ENCODE measurements at places on chromosomes 1 and 21.

GRCh38 chr1:42964044-42964812 lies 5.6 kb upstream of the SLC2A1 start:
- DNase-seq = no peak

DNA sequence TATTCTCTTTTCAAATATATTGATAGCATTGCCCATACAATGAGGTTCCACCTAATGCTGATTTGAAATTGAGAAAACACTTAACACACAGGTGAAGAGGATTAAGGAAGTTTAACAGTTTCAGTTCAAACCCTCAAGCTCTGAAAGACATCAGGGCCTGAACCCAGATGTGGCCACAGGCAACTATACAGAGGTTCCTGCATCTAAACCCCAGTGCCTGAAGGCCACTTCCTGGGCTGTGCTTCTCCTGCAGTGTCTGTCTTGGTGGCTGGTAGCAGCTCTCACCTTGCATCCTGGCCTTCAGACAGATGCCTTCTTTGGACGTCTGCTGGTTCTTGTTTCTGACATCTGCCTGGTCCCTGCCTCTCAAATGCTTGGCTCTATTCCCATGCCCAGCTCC lies 25.1 kb upstream of the NGF start:
- no peak for DNase-seq

DNA sequence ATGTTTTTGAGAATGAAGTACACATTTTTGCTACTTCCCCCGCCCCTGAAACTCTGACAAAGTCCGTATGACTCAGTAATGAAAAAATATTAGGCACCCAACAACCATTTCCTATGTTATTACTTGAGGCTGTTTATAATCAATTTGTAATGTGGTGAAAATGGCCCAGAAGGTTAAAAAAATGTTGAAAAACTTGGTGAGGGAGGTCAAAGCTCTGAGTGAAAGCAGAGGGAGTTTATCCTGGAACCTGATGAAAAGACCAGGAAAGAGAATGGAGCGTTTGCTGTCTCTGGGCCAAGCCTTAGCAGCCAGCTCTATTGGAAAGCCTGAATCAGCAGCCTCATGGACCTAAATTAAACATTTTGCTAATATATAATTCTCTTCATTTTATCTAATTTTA lies 367.7 kb upstream of the NEGR1 start:
- no peak for DNase-seq

- no peak for DNase-seq
These were observed 4.2 kb downstream of the OR2T1 start for GRCh38 chr1:248406721-248407692.

DNA sequence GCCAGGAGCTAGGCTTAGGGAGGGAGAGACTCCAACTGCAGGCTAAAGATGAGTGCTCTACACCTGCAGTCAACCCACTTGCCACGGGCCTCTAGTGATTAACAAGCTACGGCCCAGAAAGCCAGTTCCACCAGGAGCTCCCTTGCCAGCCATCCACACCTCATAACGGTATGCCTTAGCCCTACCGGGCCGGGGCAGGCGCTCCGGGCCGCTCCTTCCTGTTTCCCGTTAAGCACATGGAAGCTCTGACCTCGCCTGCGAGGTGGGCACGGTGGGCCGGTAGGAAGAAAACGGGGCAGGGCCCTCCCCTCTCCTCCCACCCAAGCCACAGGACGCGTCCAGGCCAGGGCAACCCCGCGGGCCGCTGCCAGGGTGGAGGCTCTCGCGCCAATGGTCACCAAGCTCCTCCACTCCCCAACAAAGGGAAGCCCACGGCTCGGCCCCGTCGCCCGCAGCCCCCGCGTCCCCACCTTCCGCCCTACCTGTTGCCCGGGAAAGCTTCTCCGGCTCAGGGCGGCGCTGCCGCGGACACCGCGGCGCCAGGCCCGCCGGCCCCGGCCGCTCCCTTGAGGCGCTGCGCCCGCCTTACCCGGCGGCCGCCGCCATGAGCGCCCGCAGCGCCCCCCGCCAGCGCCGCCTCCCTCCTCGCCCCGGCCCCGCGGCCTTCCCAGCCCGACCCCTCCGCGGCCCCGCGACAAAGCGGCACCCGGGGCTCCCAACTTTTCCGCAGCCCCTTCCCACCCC lies 627 bp downstream of the CERS2 start:
- no peak for DNase-seq

- DNase-seq = no peak
These were observed 40.9 kb downstream of the BEND5 start for GRCh38 chr1:48735796-48736195.

DNA sequence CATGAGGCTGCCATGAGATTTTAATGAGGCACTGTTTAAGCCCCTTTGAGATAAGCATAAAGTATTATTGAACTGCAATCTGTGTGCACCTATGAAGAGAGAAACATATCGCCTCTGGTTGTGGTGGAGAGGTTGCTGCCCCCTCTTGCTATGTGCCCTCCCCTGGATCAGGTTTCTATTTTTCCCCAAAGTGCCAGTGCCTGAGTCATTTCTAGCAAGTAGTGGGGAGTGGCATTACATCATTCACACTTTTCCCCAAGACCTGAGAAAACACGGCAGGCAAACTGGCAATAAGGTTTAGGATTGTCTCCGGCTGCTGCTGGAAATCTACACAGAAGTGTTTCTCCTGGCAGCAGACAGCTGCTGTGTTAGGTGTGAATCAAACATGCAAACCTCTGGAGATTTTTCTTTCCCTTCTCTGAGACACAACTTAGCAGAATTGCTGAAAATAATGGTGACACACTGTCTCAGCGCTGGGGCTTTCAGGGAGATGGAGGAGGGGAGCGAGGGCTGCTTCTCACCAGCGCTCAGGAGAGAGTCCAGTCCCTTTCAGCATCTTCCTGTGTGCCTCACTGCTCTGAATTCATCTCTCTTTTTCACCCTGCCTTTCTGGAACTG lies 13.7 kb upstream of the RGS16 start:
- no peak for DNase-seq

DNA sequence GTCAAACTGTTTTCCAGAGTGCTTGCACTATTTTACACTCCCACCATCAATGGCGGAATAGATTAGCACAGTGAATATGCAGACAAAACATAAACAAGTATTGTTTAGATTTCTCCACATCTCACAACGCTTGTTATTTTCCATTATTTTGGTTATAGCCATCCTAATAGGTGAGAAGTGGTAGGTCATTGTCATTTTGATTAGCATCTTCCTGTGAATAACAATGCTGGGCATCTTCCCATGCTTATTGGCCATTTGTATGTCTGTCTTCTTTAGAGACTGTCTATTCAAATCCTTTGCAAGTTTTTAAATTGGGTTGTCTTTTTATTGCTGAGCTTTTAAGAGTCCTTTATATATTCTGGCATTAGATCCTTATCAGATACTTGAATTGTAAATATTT lies 54.7 kb downstream of the LRRC71 start:
- DNase-seq = no peak

- DNase-seq = no peak
These were observed 1684.4 kb upstream of the B3GALT2 start for GRCh38 chr1:194870860-194871259.

- no peak for DNase-seq
These were observed 100.0 kb upstream of the SLC44A3 start for GRCh38 chr1:94719926-94720793.

DNA sequence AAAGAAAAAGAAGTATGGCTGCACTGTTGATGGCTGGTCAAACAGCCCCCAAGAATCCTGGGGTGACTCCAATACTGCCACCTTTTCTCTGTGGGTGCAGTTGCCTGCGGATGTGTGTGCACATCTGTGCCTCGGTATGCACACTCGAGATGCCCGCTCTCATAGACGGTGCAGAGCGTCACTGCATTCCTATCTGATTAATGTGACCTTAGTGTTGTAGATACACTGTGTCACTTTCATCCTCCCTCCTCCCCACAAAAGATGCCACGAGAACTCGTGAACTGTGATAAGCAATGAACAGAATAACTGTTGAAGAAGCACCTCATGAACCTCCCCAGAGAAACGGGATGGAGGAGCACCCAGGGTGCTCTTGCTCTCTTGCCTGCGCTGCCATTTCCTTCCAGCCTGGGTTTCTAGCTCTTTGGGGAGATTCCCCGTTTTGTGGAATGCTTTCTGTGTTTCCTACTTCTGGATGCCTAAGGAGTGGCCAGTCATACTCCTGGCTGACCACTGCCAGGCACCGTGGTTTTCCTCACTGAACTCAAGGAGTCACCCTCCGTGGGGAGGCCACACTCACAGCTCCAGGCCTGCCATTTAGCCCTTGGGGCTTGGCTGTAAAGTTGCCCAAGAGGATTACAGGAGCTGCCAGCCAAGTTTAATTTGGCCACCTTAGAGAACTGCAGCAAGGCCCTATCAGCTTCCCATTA lies 32.0 kb downstream of the NTPCR start:
- DNase-seq = no peak

GRCh38 chr1:205190845-205191577 lies 20.5 kb downstream of the DSTYK start:
- DNase-seq = no peak

DNA sequence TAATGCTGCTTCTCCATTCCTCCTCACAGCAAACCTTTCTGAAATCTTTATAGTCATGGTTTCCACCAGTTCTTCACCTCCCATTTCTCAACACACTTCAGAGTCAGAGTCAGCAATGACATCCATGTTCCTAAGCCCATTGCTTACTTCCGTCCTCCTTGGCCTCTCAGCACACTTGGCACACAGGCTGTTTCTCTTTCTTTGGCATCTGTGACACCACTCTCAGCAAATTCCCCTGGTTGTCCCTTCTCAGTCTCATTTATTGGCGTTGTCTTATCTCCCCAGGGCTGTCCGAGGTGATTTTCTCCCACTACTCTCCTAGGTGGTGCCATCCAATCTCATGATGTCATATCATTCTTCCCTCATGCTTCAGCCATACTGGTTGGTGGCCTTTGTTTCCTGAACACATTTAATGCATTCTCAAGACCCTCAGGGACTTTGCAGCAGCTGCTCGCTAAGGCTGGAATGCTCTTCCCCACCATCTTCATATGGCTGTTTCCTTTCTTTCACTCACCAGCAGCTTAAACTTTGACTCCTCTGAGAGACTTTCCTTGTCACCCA lies 3.3 kb upstream of the LGALS8 start:
- DNase-seq = no peak

GRCh38 chr1:31904339-31905092 lies 33.7 kb downstream of the PTP4A2 start:
- no peak for DNase-seq

- DNase-seq = no peak
These were observed 134.6 kb downstream of the HUNK start for GRCh38 chr21:32007456-32007855.

- DNase-seq = no peak
These were observed 6.2 kb downstream of the ERO1B start for GRCh38 chr1:236275586-236275985.

DNA sequence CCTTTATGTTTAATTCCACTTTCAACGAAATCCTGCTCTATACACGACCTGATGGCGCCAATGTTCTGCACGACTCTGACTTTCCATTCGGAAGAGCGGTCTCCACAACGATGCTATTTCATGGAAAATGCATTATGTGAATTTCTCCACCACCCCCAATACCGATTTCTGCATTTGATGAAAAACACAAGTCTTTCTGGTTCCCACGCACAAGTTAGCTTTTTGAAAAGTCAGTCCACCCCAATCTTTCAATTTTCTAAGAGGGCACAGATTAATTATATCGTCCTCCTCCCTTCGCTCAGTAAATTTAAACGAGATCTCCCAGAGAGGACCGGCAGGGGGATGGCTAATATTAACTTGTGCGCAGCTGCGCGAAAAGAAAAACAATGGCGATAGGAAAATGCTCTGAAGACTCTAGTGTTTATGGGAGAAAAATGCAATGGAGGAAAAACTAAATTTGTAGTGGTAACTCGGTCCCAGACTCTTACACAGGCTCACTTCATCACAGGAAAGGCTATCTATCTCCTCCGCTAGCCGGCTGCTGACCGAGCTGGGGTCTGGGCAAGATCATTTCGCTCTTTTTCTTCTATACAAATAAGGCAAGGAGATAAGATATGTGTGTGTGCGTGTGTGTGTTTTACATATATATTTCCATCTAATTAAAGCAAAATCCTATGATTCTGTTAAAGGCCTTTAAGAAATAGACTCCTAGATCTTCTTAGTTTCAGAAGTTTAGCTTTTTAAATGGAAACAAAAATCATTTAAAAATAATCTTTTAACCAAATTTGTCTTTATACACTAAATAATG lies 1.2 kb upstream of the LHX8 start:
- no peak for DNase-seq

GRCh38 chr1:162697140-162697895 lies 65.1 kb downstream of the DDR2 start:
- DNase-seq = no peak

DNA sequence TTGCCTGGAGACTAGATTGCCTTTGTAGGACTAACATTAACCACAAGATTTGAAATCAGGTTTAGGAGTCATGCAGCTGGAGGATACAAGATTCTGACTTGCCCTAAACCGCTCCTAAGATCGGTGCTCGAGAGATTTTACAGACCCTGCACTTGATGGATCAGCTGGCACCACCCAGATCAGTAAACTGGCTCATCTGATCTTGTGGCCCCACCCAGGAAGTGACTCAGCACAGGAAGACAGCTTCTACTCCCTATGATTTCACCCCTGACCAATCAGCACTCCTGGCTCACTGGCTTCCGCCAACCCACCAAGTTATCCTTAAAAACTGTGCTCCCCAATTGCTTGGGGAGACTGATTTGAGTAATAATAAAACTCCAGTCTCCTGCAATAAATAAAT lies 876 bp upstream of the CATSPERE start:
- no peak for DNase-seq

- no peak for DNase-seq
These were observed 45.4 kb downstream of the NEK7 start for GRCh38 chr1:198201956-198202784.

GRCh38 chr1:118115567-118116295 lies 69.3 kb downstream of the SPAG17 start:
- DNase-seq = no peak

- no peak for DNase-seq
These were observed 9.7 kb upstream of the GNG4 start for GRCh38 chr1:235659186-235659771.

DNA sequence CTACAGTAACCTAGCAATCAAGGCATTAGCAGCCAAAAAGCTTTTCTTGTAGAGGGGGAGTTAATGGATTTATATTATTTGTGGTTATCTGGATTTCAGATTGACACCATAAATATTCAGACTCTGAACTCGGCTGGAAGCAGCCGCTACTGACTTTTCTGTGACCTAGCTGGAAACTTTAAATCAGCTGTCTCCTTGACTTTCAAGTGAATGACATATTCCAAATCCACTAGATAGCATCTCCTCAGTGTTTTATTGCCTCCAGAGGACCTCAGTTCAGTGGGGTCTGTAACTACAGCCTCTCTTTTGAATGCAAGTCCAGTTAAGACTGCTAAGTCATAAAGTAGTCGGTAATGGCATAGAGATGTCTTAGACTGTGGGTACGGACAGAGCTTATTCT lies 448.5 kb downstream of the NUF2 start:
- no peak for DNase-seq

GRCh38 chr1:5903680-5904079 lies 88.5 kb downstream of the NPHP4 start:
- DNase-seq = no peak

DNA sequence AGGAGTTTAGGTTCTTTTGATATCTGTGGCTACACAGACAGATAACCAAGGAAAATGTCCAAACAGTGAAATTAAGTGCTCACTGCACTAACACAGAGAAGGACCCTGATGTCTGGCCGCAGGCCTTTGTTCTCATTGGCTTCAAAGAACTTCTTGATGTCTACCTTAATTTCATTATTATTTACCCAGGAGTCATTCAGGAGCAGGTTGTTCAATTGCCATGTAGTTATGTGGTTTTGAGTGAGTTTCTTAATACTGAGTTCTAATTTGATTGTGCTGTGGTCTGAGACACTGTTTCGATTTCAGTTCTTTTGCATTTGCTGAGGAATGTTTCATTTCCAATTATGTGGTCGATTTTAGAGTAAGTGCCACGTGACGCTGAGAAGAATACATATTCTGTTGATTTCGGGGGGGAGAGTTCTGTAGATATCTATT lies 15.2 kb upstream of the LGALS8 start:
- no peak for DNase-seq

All from stimulated activated CD8-positive, alpha-beta memory T cell treated with anti-CD3 and anti-CD28 coated beads, Interleukin-15, amount 100 ng/mL, for 4 hours (primary cell).